Effector CD8-positive, alpha-beta T cell (primary cell): ENCODE measurements at places on chromosomes 6 and 20.

DNA sequence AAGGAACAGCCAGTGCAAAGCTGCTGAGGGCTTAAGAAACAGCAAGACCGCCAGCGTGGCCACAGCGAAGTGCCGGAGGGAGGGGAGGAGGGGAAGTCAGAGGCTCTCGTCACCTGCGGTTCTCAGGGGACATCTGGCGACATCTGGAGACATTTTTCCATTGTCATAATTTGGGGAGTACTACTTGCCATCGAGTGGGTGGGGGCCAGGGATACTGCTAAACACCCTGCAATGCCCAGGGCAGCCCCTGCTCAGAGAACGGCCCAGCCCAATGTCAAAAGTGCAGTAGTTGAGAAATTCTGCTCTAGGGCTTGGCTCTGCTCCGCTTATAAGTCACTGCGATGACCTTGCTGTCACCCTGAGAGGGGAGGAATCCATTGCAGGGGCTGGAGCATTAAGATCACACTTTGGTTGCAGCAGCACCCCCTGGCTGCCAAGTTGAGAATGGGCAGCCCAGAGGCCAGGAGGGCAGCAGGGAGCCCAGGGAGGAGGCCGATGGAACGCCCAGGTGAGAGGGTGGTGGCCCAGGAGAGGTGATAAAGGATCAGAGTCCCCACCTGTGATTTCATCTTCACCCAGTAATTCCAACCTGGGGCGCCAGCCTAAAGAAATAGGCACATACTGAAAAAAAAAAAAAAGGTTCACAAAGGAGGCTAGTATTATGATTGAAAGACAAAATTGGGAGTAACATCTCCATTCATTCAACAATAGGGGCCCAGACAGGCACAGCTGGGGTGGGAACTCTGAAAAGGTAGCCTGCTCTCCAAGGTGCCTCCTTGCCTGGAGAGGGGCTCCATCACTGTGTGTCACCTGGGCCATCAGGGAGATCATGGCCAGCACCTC is 218.2 kb downstream of the BMP7 start:
- no peak for DNase-seq

GRCh38 chr6:38271081-38271480 is 368.6 kb downstream of the BTBD9 start:
- DNase-seq: no peak

DNA sequence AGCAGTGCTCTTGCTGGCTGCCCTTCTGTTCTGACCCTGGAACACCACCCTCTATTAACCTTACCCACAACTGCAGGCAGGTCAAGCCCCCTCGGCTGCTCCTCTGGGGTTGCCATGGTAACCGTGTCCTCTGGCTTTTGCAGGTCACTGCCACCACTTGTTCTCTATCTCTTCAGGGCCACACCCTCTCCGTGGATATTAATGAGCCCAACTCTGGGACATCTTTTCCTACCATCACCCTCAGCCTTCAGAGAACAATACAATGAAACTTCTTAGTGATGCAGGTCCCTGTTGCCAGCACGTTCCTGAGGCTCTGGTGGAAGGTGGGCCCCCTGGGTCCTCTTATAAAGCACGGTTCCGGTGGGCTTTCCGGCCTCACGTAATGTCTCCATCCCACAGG is 30.8 kb upstream of the MICB start:
- no peak for DNase-seq

GRCh38 chr6:145119081-145119480 is 616.2 kb downstream of the EPM2A start:
- DNase-seq: no peak

DNA sequence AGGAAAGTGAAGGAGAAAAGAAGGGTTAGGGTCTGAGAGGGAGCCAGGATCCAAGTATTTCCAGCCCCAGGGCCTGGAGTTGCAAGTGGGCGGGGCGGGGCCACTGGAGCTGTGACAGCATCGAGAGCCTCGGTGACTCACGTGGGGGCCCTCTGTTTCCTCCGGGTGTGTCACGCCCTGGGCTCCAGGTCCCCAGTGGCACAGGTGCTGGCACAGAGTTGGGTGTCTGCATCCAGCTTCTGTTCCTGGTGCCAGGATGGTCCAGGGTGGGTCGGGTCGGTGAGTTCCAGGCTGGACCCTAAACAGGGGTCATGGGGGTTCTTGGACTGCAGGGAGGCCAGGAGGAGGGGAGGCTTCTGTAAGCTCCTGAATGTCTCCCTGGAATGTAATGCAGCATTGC is 16.7 kb downstream of the RAET1L start:
- no peak for DNase-seq

DNA sequence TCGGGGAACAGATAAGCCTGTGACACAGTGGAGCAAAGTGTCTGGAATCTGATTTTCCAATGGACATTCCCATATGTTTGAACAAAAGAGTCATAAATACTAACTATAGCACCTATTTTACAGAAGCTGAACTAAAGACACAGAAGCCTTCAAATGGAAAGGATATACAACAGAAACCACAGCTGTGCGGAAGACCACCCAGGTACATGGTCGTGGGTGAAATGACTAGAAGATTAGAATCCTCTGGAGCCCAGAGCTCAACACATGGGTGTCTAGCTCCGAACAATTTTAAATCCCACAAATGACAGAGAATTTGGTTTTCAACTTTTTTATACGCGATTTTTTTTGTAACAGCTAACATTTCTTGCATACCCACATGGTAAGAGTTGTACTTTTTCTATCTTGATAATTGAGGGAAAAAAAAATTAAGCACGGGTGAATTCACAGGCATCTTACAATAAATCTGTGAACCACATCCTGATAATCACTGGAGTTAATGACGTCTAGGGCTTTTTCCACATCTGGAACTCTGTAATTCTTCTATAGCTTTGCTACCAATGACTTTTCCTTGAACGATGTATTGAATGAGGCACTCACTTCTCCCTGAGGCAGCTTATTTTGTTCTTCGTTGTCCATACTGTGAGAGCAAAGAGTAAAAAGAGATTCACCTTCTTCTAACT is 271.1 kb upstream of the AGPAT4 start:
- no peak for DNase-seq

DNA sequence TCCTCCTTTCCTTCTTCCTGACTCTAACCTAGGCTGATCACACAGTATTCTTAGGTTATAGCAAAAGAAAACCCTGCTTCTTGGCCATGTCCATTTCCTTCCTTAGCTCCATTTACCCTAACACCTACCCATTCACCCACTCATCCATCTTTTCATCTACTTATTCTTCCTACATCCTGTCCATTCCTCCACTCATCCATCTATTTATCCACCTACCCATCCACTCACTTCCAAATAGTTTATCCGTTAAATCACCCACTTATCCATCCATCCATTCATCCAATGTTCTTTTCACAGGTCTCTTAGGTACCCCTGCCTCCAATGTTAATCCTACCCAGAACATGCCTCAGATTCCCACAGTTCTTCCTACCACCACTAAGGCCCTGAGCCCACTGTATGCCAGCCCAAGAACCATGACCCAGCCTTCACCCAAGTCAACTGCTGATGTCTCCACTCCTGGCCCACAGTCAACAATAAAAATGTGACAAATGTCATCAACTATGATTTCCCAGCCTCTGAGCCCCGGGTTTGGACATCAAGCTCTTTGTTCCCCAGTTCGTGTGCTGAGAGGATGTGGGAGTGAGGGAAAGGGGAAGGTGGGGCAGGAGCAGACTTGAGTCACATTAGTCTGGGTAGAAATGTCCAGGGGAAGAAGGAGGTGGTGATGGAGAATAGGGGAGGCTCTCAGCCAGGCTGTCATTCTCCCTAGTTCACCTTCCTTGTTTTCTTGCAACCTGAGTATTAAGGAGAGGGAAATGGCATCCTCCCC is 24.4 kb downstream of the TREML4 start:
- DNase-seq: no peak

- no peak for DNase-seq
These were observed 17.8 kb downstream of the CD93 start for GRCh38 chr20:23068283-23068682.

GRCh38 chr6:148824960-148825359 is 78.1 kb downstream of the UST start:
- DNase-seq: no peak

DNA sequence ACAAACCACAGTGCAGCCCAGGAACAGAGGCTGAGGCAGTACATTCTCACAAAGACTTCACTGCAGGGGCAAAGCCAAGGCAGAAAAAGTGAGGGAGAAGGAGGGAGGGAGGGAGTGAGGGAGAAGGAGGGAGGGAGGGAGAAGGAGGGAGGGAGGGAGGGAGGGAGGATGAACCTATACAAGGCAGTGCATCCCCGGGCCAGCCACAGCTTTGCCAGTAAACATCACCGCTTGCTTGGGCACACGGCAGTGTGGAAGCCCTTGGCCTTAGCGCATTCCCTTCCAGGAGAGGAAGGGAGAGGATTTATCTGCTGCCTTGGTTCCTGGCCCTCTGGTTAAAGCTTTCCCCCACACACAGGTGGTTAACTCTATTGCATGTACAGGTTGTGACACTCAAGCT is 234.0 kb downstream of the PTPRT start:
- DNase-seq: no peak

DNA sequence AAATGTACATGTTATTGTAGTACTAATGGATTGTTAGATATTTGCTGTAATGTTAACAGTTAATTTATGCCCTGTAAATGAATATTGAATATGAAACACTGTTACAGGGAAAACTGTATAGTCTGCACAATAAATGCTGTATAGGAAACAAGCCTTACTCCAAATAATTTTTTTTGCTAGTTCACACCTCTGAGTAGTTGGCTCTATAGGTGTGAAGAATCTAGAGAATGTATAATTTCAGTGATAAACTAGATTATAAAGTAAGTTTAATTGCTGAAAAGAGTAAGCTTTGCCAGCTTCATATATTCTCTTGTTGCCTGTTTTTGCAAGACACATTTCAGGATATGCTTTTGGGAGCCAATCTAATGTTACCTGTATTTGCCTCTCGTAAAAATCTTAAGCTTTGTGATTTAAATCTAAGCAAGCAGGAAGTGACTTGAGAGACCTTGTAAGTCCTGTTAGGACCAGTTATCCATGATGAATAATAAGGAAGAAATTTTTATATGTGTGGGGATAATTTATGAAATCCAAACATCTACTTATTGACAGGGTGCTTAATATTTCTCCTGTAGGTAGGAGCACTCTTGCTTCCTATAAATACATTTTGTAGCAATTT is 232.4 kb downstream of the ZFAND3 start:
- DNase-seq: no peak

GRCh38 chr6:4459996-4460395 is 316.2 kb upstream of the CDYL start:
- no peak for DNase-seq

DNA sequence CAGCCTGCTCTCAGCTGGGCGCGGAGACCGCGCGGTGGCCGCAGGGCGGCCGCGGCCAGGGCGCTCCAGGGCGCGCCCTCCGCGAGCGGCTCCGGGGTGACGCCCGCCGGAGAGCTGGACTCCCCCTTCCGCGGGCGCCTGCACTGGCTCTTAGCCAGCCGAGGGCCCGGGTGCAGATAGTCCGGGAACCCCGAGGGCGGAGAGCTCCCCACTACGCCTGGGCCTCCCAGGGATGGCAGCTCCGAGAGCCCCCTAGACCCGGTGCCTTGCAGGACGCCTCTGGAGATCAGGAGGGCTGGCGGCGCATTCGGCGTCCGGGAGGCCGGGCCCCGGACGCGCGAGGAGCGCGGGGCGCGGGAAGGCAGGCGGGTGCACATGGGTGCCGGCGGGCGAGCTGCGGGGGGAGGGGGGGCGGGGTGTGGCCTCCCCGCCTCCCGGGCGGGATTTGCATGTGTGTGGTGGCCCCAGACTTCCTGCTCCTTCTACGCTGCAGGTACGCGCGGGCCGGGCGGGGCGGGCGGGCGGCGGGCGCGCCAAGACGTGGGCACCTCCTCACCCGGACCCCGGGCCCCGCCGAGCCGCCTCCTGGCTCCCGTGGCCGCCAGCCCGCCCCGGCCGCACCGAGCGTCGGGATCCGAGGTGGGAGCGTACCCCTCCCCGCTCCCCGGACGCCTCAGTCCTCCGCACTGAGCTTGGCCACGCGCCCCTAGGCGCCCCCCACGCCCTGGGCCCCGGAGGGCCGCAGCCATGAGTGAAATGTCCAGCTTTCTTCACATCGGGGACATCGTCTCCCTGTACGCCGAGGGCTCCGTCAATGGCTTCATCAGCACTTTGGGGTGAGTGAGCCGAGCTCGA is at the start of gene ITPR3:
Gene ITPR3, plus strand, starts transcription at position 467 of the 855 bp plus-strand sequence. Its CDS starts 281 bp downstream, at position 748.
- DNase-seq: peak; percentile 68

DNA sequence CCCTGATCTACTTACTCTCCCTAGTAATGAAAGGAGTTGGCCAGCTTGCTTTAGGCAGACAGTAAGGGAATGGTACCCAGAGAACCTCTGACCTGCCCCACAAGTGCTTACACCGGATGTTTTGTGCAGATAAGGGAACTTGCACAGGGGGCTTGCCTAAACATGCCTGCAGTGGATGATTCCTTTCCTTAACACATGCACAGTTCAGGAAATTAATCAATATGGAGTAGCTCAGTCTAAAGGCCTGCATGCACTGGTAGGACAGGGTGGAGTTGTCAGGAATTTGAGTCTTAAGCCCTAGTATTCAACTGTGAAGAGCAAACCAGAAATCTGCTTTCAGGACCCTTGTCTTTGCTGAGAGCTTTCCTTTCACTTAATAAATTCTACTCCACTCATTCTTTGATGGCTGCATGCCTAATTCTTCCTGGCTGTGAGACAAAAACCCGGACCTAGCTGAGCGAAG is 3.9 kb upstream of the TRIM38 start:
- no peak for DNase-seq

- no peak for DNase-seq
These were observed 57.2 kb upstream of the GGTLC1 start for GRCh38 chr20:24045621-24046318.

DNA sequence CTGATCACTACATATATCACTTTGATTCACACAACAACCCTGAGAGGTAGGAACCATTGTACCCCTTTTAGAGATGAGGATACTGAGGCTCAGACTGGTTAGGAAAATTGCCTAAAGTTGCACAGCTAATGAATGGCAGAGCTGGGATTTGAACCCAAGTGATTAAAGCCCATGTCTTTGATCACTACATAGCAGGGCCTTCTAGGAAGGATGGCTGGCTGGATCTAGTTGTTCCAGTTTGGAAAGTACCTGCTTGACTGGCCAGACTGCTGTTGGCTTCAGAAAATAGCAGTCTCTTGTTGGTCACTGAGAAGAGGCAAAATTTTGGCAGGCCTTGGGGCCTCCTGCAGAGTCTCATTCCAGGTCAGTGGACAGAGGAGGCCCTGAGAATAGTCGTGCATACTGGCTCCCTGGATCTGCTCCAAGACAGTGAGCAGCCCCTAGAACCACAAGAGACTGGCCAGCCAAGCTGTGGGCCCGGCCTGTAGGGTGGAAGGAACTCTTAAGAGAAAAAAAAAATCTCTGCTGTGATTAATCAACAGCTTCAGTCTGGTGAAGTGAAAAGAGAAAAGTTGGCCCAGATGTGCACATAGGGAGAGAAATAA is 17.5 kb downstream of the PPARD start:
- no peak for DNase-seq

GRCh38 chr20:10637031-10637559 is 36.7 kb downstream of the JAG1 start:
- DNase-seq: no peak

- DNase-seq: no peak
These were observed 9.5 kb downstream of the ZDHHC14 start for GRCh38 chr6:157390273-157391060.

DNA sequence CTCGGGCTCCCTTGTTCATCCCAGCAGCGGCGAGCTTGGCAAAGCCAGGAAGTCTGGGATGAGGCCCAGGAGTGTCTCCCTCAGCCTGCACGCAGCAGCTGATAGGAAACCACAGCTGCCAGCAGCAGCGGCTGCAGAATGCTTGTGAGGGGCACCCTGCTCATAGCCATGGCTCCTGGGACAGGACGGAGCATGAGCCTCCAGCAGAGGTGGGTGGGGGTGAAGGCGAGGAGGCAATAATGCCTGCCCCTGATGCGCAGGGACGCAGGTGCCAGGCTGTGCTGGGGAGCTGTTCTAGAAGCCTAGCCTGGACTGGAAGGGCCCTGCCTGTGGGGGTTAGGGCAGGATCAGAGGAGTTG is 157.9 kb downstream of the CD83 start:
- no peak for DNase-seq
